T-helper 17 cell (primary cell): ENCODE measurements at places on chromosomes 6 and 20.

GRCh38 chr6:75428204-75428603, 65.4 kb downstream of the FILIP1 start:
- no peak for DNase-seq

DNA sequence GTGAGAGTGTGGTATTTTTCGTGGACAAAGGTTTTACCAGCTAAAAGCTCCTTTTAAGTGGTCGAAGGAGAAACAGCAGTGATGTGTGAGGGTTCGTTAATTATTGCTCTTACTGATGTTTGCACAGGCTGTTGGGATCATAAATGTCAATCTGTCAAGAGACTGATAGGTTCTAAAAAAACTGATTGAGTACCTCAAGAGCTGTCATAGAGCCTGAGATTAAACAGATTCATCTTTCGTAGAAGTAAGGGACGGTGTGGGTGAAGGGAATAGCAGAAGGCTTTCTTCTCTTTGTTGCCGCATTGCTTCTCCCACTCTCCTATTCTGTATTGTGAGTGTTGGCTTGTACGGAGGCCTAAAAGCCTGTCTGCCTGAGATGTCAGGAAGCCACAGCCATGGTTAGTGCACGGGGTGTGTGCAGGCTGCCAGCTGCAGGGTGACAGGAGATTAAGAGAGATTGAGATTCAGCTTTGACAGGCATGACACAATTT, 291.0 kb downstream of the ZFAND3 start:
- no peak for DNase-seq

DNA sequence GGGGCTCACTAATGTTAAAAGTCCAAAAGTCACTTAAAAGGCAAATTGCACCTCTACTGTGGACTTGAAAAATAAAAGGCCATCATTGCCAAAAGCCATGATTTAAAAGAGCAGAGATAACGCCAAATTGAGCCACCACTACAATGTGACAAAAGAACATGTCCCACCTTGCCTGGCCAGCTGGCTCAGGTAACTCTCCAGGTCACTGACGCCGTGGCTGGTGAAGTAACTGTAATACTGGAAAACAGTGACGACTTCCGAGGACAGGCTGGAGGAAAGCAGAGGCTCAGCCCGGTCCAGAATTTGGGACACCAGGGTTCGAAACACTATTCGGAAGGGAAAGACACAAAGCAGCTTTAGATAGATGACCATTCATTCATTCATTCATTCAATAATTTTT, 29.3 kb upstream of the ARMH2 start:
- DNase-seq = no peak

DNA sequence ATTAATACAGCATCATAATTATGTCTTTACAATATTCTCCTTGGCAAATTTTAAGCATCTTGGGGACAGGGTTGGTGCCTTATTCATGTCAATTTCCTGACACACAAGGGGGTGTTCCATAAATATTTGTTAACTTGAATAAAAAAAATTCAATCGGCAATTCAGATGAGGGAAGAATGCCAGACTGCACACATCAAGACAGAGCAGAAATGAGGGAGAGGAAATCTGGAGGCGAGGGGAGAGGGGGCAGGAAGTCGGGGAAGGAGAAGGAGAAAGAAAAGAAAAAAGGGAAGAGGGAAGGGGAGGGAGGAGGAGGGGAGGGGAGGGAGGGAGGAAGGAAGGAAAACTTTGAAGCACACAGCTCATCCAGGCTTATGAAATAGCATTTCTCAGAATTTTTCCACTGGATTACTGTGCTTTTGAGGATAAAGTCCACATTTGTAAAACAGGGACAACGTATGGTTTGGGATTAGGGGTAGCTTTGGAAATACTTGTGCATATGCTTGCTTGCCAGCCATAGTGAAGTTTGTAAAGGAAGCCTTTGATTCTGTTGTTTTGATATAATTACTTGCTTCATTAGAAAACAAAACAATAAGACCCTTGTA, 362.1 kb downstream of the SAMD5 start:
- DNase-seq = no peak

- DNase-seq = no peak
These were observed 960 bp downstream of the ATP9A start for GRCh38 chr20:51766994-51767866.

- DNase-seq = no peak
These were observed 106.7 kb upstream of the CENPW start for GRCh38 chr6:126233192-126233591.

DNA sequence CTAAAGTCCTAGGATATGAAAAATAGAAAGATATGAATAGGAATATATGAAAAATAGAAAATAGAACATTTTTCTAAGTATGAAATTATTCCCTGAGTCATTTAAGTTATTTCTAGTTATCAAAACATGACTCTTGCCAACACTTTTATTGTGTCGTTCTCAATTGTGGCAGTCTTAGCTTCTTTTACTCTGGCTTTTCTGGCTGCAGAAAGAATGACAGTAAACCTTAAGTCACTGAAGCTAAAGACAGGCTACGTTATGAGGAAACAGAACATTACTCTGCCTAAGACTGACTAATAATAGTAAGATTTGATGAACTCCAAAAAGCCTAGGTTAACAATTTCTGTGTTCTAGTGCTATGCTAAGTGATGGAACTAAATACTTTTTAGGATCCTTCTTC, 74.6 kb downstream of the AIG1 start:
- DNase-seq = no peak

- no peak for DNase-seq
These were observed 166.4 kb downstream of the ATXN1 start for GRCh38 chr6:16594849-16595248.

DNA sequence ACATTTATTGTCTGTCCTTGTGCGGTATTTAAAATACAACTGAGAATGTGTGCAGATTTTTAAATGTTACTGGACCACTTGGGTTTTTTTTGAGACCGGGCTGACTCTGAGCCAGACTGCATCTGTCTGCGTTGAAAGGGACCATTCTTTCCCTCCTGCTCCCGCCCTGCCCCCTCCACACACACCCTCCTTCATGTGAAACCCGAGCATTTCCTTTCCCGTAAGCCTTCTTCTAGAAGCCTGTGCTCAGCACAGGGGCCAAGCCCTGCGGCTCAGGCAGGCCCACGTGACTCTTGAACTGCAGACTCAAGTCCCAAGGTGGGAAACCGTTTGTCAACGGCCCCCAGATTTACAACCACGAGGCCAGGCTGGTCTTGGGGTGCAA, 82.7 kb upstream of the FOXC1 start:
- no peak for DNase-seq

- DNase-seq = no peak
These were observed 30.2 kb downstream of the PRR18 start for GRCh38 chr6:166277892-166278578.

GRCh38 chr6:118507636-118508035, 40.5 kb upstream of the PLN start:
- no peak for DNase-seq

GRCh38 chr20:38706509-38706908, 17.8 kb upstream of the SLC32A1 start:
- DNase-seq = no peak

DNA sequence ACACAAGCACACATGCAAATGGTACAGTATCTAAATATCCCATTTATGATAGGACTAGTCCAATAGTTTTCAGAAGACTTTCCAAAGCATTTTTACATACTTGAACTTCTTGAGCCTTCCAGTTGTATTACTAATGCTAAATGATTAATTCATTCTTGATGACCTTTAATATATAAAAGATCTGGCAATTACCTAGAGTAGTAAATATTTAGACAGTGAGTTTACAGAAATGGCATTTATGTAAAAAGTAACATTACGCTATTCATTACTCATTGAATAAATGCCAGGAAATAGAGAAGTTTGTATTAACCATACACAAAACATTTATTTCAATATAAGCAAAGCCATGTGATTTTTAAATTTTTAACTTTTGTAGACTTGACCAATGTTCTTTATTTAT, 158.8 kb downstream of the DST start:
- no peak for DNase-seq

DNA sequence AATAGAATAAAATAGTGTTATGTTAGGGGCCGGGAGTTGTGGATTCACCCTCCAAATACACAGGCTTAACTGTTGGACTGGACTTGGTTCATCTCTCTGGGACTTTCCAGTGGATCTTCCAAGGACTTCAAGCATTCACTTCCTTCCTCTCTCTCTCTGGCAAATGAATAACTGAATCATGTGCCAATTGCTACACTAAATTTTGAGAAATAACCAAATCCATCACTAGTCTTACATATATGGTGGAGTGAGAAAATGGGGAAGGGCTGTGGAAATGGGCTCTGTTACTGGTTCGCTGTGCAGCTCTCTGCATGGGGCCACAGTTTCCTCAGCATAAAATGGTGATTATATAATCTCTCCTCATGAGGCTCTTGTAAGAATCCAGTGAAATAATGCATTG, 6.8 kb upstream of the KIAA1755 start:
- DNase-seq = no peak

GRCh38 chr20:32527052-32527446, 58.1 kb downstream of the NOL4L start:
- DNase-seq = no peak

GRCh38 chr6:17842014-17842776, 135.5 kb upstream of the NUP153 start:
- DNase-seq = no peak

DNA sequence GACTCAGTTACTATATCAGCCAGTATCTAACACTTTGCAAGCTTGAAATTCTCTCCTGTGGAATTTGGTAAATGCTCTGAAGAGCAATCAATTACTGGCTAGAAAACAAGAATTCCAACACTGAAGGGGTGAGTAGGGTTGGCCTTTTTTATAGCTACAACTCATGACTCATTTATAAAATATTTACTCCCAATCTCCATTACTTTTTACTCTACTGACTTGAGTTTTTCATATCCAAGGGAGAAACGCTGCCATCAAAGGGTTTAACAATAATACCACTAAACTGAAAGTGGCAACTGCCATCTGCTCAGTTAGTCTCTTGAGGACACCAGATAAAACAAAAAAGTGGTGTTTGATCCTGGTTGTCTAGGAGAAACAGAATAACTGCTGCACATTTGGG, 203.1 kb downstream of the UBE3D start:
- no peak for DNase-seq

DNA sequence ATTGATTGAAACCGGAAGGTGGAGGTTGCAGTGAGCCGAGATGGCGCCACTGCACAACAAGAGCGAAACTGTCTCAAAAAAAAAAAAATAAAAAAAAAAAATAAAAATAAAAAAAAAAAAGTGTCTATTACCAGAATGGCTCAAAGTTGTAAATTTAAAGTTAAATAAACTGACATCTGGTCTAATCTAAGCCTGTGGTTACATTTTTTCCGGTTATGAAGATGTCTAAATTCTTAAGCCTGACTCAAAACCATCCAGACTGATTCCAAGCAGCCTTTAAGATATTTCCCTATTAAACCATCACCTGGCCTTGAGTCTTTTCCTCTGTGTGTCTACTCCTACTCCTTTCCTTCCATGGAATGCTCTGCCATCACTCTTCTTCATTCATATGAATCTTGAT, 371.7 kb upstream of the RUNX2 start:
- no peak for DNase-seq

GRCh38 chr6:126767711-126768110, 350.8 kb upstream of the RSPO3 start:
- DNase-seq = no peak

GRCh38 chr6:52305411-52305810, 20.9 kb upstream of the MCM3 start:
- no peak for DNase-seq

DNA sequence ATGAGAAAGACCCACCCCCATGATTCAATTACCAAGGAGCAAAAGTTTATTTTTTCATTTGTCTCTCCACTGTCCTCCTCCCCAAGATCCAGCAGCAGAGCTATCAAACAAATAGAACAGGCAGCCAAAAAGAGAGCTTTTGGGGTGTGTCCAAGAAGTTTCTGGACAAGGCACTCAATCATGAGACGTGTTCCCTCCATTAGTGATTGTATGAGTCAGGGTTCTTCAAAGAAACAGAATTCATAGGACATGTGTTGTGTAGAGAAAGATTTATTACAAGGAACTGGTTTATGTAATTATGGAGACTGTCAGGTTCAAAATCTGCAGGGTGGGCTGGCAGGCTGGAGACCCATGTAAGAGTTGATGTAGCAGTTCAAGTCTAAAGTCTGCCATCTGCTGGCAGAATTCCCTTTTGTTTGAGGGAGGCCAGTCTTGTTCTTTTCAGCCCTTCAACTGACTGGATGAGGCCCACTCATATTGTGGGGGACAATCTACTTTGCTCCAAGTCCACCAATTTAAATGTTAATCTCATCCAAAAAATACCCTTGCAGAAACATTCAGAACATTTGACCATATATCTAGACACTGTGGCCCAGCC, 248.1 kb upstream of the OPRM1 start:
- no peak for DNase-seq

GRCh38 chr6:135479601-135480000, 17.9 kb downstream of the AHI1 start:
- no peak for DNase-seq

- DNase-seq = no peak
These were observed 16.7 kb upstream of the PRDM1 start for GRCh38 chr6:106069478-106069877.

DNA sequence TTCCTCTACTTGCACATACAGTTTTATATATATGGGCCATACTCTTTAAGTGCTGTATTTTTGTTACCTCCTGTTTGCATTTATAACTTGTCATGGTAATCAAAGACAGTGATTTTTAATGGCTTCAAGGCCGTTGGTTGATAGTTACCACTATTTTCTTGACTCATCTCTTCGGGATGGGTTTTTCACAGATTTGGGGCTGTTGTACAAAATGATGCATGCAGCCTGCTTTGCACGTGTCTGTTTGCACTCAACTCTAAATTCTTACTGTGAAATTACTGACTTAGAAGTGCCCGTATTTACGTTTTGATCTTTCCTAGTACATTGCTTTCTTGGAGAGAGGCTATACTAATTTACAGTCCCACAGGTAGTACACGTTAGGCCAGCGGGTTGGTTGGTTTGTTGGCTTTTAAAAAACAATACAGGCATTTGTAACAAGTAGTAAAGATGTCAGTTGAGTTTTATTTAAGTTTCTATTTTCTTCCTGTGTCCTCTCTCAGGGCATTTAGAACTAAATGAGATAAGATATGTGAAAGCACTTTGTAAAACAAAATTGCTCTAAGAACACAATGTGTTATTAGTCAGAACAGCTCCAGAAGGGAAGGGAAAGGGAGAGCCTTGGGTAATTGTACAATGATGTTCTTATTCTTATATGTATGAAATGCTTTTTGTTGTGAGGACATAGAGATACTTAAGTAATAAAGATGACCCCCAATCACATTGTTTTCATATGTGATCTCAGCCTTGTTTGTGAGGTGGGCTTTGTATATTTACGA, 11.7 kb downstream of the JARID2 start:
- DNase-seq = no peak
